Endodermal cell (in vitro differentiated cells): ENCODE measurements at places on chromosomes 4 and X. TPM values are rescaled to one million over a fixed set of nuclear protein-coding genes. Genes with fewer than 3 reads are reported as not detected.

Gene COL25A1
- total RNA-seq: 5.4 to 6.2 TPM (median 5.7 TPM) in 3 replicates

Gene SH2D1A
- total RNA-seq: not detected in 3 replicates

DNA sequence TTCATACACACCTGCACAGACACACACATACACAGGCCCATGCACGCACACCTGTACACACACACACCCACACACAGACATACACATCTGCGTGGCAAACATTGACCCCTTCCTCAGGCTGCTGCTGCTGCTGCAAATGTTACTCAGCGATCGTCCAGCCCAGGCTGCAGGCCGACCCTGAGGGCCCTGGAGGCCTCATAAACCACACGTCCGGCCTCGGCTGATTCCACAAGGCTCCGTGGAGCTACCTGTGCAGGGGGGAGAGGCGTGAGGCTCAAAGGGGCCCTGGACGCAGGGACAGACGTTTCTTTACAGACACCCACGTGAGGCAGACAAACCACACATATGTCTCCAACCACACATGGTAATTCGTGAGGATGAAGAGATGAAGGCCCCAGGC is 53.9 kb upstream of the PPP2R3B start:
- no peak for DNase-seq

Gene RTL3
- not detected in 3 replicates for total RNA-seq
